ENCODE measurements at places on chromosomes 16 and 17. TPM values are rescaled to one million over a fixed set of nuclear protein-coding genes. Genes with fewer than 3 reads are reported as not detected.

DNA sequence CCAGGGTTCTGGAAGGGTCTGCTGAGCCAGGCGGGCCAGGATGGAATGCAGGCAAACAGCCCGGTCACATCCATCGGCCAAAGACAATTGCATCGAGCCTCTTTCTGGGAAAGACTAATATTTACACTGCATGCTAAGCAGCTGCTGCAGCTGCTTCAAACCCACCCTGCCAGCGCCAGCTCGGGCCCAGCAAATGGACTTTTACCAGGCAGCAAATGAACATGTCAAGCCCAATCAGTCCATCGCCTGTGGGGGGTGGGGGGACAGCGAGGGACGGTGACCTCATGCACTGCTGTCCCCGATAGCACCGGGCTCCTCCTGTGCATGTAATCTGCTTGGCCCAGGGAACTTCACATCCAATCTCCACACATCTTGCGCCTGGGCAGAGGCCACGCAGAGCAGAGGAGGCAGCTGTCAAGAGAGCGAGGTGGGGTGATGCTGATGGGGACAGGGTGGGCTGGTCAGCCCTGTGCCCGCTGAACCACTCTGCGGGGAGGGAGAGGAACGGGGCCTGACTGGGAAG, 39.4 kb upstream of the CDH5 start:
- DNase-seq = no peak

- DNase-seq = no peak
Measured at GRCh38 chr17:79849953-79850352, 10.7 kb upstream of the CBX4 start.

PPP1R27 gene
- not detected for polyA plus RNA-seq

- no peak for DNase-seq
Measured at GRCh38 chr16:29958756-29959155, 3.1 kb upstream of the TMEM219 start.

- DNase-seq = no peak
Measured at GRCh38 chr17:10116753-10117420, 81.5 kb downstream of the GAS7 start.

DNA sequence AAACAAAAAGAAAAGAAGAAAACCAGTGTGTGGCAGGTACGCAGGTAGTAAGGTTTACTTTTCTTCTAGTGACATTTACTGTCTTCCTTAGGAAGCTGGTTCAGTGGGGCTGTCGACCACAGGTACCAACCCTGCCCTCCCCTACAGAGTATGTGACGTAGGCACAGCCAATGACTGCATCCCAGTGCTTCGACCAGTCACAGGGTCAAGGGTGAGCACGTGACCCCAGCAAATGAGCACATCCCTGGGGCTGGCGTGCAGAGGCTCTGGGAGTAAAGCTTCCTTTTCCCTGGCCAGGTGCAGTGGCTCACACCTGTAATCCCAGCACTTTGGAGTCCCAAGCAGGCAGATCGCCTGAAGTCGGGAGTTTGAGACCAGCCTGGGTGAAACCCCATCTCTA, 38.9 kb upstream of the PLCG2 start:
- no peak for DNase-seq

- no peak for DNase-seq
Measured at GRCh38 chr16:56716761-56717160, 13.2 kb upstream of the NUP93 start.

GRCh38 chr17:67519801-67520251, 142.7 kb downstream of the PITPNC1 start:
- DNase-seq = no peak

OR1A1 gene
- not detected for polyA plus RNA-seq

DNA sequence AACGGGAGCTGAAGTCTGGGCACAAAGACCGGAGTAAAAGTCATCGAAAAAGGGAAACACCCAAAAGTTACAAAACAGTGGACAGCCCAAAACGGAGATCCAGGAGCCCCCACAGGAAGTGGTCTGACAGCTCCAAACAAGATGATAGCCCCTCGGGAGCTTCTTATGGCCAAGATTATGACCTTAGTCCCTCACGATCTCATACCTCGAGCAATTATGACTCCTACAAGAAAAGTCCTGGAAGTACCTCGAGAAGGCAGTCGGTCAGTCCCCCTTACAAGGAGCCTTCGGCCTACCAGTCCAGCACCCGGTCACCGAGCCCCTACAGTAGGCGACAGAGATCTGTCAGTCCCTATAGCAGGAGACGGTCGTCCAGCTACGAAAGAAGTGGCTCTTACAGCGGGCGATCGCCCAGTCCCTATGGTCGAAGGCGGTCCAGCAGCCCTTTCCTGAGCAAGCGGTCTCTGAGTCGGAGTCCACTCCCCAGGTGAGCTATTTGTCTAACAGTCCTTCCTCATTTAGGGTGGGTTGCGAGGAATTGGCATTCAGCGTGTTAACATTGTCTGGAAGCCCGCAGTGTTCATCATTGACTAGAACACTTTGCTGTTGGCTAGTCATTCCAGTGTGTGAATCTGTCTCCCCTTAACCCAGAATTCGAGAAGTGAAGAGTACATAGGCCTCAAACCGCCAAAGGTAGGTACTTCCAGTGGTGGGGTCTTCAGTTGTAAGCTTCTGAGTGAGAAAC, 1.5 kb downstream of the CDK12 start:
- DNase-seq = peak; percentile 42

HS3ST2 gene
- polyA plus RNA-seq = not detected

GRCh38 chr16:68367030-68367429, 56.2 kb downstream of the PRMT7 start:
- peak; percentile 22 for DNase-seq

GRCh38 chr17:49369089-49369488, 7.0 kb upstream of the ZNF652 start:
- no peak for DNase-seq

DNA sequence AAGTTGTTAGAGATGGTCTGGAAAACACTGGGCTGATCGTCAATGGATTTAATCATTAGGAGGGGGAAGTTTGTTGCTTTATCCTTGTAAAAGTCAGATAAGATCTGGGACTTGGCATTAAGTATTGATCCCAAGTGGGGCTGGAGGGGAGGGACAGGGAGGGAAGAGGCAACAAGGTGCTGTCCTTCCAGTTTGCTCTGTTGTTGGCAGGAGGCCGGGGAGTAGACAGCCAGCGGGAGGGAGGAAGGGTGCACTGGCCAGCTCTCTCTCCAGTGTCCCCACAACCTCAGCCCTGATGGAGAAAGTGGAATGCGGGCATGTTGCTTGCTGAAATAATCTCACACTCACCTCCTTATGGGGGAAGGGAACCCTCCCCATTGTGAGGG, 210.2 kb downstream of the CCDC182 start:
- no peak for DNase-seq

SDR42E2 gene
- polyA plus RNA-seq = 0.03 TPM

SLC6A4 gene
- 0.18 TPM for polyA plus RNA-seq

ITGAX gene
- polyA plus RNA-seq = 0.18 TPM

CBFB gene
- polyA plus RNA-seq = 27.8 TPM

CTRB2 gene
- polyA plus RNA-seq = not detected

ARHGAP27 gene
- polyA plus RNA-seq = 21.0 TPM

RASL10B gene
- 0.29 TPM for polyA plus RNA-seq

C17orf113 gene
- polyA plus RNA-seq = 0.30 TPM

DNA sequence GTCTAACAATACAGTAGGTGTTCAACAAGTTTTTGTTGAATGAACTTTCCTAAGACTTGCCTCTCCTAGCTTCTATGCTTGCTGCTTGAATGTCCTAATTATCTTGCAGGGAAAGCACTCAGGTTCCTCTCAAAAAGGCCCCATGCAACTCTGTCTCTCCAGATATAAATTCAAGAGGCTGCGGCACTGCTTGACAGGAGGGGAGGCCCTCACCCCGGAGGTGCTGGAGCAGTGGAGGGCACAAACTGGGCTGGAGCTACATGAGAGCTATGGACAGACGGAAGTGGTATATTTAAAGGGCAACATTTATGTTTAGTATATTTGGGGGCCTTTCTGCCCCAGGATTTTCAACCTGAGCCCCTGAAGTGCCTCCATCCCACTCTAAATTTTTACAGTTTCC, 14.4 kb downstream of the THUMPD1 start:
- DNase-seq = no peak

GRCh38 chr16:17126156-17126555, 344.6 kb downstream of the XYLT1 start:
- DNase-seq = no peak

GRCh38 chr16:88379694-88380040, 3.1 kb upstream of the ZNF469 start:
- DNase-seq = no peak

DNA sequence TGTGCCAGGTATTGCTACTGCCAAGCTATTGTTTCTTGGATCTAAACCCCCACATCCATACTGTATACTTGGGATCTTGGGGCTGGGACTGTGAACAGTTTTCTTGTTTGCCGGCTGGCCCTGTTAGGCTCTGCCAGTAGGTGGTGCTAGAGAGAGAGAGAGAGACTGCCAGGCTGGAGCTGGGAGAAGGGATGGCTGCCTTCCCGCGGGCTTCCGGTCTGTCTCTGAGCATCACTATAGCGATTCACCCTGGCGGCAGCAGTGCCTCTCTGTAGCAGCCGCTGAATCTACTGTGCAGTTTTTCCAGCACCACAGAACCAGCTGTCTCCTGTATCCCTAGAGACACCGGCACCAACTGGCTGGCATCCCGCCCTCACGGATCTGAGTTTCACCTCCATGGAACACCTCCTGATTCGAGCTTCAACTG, 201.2 kb downstream of the UTP18 start:
- DNase-seq = peak; percentile 37

DNA sequence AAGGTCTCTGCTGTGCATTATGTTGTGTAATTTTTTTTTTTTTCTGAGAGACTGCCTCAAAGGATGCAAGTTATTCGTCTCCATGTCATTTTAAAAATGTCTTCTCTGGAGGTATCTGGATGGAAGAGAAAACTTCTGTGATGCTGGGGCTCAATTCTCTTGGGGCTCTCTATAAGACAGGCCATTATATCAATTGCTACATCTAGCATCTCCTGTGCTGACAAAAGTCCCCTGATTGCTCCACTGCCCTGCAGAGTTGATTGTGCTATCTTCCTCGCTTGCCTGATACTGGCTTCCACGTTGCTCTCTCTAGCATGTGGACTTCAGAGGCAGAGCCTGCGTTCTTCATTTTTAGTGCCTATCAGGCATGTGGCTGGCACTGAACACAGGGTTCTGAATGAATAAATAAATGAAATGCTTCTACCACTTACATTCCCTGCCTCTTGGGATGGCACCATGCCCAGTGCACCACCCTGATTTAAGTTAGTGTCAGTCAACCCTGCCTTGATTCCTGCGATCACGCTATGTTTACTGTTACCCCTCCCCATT, 1035.5 kb upstream of the EEF2KMT start:
- no peak for DNase-seq

GRCh38 chr16:80627108-80627507, 86.3 kb downstream of the DYNLRB2 start:
- DNase-seq = no peak

GRCh38 chr17:46047398-46047797, 48.3 kb downstream of the STH start:
- no peak for DNase-seq

CD300E gene
- not detected for polyA plus RNA-seq

- no peak for DNase-seq
Measured at GRCh38 chr16:23537390-23537789, 19.8 kb downstream of the EARS2 start.

DNA sequence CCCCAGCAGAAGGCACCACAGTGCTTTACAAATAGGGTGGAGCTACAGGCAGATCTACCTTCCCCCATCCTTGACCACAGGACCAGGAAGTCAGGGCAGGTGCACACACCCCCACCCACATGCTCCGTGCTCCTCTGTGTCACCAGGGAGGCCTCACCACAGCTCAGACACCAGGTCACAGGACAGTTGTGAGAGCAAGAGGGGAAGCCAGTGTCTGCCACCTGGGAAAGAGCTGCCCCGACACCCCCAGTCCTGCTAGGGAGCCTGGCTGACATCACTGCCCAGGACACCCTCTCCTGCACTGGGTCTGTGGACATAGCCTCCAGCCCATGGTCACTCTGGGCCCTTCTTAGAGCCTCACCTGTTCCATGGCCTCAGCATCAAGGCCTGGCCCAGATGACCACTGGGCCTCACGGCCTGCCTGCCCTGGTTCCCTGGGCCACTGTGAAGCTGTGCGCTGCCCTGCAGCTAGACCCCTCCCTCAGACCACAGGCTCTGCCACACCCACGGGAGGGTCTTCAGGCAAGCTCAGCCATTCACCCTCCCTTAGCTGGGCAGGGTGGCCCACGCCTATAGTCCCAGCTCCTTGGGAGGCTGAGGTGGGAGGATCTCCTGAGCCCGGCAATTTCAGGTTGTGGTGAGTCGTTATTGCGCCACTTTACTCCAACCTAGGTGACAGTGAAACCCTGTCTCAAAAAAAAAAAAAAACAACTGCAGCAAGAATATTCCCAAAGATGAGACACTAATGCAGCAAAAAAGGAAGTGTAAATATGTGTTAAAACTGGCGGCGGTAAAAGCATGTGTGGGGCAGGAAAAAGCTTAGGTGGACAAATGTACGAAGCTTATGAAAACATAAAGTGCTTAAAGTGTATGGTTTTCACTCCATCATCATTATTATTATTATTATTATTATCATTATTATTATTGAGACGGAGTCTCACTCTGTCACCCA, 14.2 kb downstream of the POLR3K start:
- DNase-seq = no peak

TANC2 gene
- polyA plus RNA-seq = 7.9 TPM

All from endothelial cell of umbilical vein (primary cell).